Camera-type eye (tissue), 1 donor: ENCODE measurements at places on chromosomes 4 and X. TPM values are rescaled to one million over a fixed set of nuclear protein-coding genes. Genes with fewer than 3 reads are reported as not detected.

UGT2B10 gene
- not detected for total RNA-seq

NUDT11 gene
- total RNA-seq: 18.8 TPM

GK gene
- total RNA-seq: 12.8 TPM

MAGEB10 gene
- not detected for total RNA-seq

L1CAM gene
- 57.3 TPM for total RNA-seq

PAGE1 gene
- not detected for total RNA-seq

NXF2 gene
- not detected for total RNA-seq

PWWP3B gene
- total RNA-seq: 6.3 TPM

AMTN gene
- total RNA-seq: not detected

GAGE2A gene
- total RNA-seq: not detected

GSX2 gene
- 3.9 TPM for total RNA-seq

PARM1 gene
- 47.4 TPM for total RNA-seq

CENPVL2 gene
- 0.71 TPM for total RNA-seq

SH3RF1 gene
- 18.5 TPM for total RNA-seq

EDA gene
- total RNA-seq: 9.0 TPM

CXCL1 gene
- total RNA-seq: 2.7 TPM

MAGEA1 gene
- not detected for total RNA-seq

GAR1 gene
- 13.9 TPM for total RNA-seq

DRP2 gene
- 3.7 TPM for total RNA-seq

IGSF1 gene
- 8.0 TPM for total RNA-seq

PASD1 gene
- not detected for total RNA-seq

FMR1NB gene
- not detected for total RNA-seq

SOWAHB gene
- total RNA-seq: 1.3 TPM

BGN gene
- total RNA-seq: 106 TPM

SYN1 gene
- total RNA-seq: 5.7 TPM

NFXL1 gene
- 24.3 TPM for total RNA-seq

TMEM35A gene
- total RNA-seq: 24.5 TPM

ITGB1BP2 gene
- 7.5 TPM for total RNA-seq

RAB41 gene
- total RNA-seq: not detected

CLOCK gene
- 41.5 TPM for total RNA-seq

TMSB15B gene
- total RNA-seq: 12.9 TPM

DGAT2L6 gene
- total RNA-seq: not detected

CHRNA9 gene
- total RNA-seq: not detected

RP2 gene
- total RNA-seq: 19.2 TPM

PPID gene
- total RNA-seq: 25.5 TPM

RIBC1 gene
- 1.8 TPM for total RNA-seq

PFKFB1 gene
- total RNA-seq: not detected

EPHA5 gene
- total RNA-seq: 34.1 TPM

TEC gene
- total RNA-seq: 3.9 TPM

GLRA3 gene
- total RNA-seq: 1.9 TPM

FGF5 gene
- total RNA-seq: 0.16 TPM

MAGEA2 gene
- total RNA-seq: not detected

NBDY gene
- 8.7 TPM for total RNA-seq

FRMPD3 gene
- 1.2 TPM for total RNA-seq

DCAF4L1 gene
- 0.16 TPM for total RNA-seq

PAK3 gene
- total RNA-seq: 31.3 TPM

MAGEC1 gene
- not detected for total RNA-seq

KIT gene
- 87.7 TPM for total RNA-seq

LRP2BP gene
- 9.7 TPM for total RNA-seq

CXorf49 gene
- total RNA-seq: not detected

CXCL11 gene
- total RNA-seq: not detected

GAGE12H gene
- not detected for total RNA-seq
